Substantia nigra (tissue), 51 donors: ENCODE measurements at places on chromosomes 16 and 17.

DNA sequence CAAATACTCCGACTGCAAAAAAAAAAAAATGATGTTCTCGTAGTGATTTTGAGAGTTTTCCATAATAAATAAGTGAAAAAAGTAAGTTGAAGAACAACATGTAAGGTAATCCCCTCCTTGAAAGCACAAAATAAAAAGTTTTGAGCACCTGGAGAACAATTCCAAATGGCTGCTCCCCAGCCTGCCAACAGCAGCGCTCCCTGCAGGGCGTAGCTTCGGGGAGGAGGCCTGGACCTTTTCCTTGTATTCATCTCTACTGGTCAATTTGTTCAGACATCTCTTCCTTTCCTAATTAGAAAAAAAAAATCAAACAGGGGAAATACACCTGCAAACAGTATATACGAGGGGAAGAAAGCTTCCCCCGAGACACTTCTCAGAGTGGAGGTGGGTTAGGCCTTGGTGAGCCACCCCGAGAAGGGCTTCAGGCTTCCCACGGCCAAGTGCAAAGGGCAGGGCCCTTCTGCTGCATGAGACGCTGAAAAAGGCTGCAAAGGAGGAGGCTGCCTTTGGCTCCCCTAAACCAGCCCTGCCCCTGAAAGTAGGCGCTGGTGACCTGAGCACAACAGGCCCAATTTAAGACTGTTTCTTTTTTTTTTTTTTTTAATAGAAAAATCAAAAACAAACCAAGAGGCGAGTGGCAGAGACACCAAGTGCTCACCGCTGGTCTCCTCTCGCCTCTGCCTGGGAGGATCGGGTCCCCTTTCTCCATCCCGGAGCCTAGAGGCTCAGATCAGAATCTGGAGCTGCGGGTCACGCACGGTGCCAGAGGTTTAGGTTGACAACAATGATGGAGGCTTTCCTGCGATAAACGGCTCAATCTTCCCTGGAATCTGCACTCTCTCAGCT lies 193.1 kb upstream of the FOXF1 start:
- DNase-seq, result no peak

- DNase-seq, result no peak
Measured at GRCh38 chr17:59439741-59440211, 108.3 kb downstream of the YPEL2 start.

DNA sequence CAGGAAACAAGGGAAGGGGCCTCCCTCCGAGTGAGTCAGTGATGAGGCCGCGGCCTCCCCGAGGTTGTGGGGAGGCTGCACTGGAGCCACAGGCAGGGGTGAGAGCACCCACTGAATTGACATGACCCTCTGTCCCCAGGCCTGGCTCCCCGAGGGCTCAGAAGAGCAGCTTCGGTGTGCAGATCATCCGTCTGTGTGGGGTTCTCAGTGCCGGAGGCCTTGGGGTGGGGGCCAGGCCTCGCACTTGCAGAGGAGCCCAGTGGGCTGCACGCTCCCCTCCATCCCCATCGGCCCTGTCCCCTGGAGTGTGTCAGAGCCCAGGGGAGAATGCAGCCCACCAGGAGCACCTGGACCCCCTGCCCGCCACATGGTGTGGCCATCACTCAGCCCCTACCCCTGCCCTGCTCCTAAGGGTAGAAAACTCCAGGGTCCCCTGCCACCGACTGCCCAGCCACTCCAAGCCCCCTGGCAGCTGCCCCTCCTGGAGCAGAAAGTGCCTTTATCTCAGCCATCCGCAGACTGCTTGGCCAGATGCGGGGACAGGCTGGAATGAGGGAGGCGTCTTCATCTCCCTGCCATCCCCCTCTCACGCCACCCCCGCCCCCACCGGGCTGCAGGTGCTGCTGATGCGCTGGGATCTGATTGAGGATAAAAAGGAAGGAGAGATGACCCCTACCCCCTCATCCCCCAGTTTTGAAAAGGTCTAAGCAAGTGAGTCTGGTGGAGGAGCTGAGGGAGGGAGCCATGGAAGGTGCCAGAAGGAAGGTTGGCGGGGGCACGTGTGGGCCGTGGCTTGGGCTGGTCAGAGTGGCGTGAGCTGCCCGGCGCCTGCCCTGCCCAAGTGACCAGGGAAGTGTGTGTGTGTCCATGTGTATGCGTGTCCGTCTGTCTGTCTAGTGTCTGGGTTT lies 358.3 kb downstream of the SEC14L1 start:
- DNase-seq, result no peak

DNA sequence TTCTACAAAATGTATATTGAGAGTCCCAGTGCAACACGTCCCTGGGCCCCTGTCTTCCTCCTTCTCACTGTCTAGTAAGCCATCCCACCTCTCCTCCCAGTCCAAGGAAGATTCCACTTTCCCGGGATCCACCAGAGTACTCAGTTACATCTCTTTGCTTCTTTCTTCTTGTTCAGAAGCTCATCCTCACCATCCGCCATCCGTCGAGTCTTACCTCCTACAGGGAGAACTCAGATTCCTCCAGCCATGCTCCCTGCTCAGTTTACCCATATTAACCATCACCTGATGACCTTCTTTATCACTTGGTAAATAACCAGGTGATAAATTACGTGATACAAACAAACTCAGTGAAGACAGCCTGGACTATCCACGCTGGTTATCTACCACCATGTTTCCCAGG lies 57.1 kb downstream of the CYTH1 start:
- DNase-seq, result no peak

GRCh38 chr16:2776500-2777139 lies 460 bp downstream of the ELOB start:
- DNase-seq, result no peak

DNA sequence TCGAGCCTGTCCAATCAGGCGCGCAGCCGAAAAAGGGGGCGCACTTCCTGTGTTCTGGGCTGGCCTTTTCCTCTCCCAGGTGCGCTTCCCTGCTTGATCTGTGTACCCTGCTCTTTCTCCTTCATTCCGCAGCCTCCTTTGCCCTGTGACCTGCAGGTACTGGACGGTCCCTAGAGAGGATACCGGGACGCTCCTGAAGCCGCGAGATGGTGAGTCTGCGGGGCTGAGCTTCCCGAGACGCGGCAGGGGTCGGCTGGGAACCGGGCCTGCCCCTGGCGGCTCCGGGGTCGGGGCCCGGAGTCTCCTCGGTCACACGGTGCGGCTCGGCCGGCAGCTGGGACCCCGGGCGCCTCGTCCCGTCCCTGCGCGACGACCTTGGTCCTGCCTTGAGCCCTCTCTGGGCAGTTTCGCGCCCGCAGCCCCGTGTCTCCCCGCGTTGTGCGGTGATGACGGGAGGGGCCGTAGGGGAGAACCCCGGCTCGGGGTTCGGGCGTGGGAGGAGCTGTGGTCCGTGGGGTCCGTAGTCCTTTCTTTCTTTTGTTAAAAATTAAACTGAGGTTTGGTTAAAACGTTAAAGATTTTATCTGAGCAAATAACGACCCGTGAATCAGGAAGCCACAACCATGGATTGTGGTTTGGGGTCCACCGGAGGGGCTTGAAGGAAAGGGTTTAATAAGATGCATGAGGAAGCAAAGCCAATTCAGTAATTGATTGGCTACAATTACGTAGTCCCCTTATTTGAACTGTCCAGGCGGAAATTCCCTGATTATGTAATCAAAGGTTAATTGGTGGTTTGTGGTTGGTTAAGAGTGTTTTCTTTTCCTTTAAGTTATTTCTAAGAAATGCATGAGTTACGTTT lies 172.8 kb upstream of the ZNF267 start:
- DNase-seq, result no peak

- DNase-seq, result no peak
Measured at GRCh38 chr16:17499223-17499902, 28.6 kb upstream of the XYLT1 start.

DNA sequence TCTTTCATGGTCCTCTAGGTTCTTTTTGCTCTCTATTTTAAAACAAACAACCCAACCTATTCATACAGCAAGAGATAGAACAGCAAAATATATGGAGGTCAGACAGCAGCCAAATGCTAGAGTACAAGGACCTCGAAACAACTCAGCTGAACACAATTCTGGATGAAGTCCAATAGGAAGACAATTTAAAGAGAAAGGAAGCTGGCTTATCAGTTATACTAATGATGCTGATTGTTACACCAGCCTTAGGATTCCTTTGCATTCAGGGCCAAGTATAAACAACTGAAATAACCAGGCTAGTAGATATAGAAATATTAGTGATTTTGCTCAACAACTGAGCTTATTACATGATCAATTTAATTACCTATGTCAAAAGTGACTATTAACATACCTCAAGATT lies 2.5 kb downstream of the SSH2 start:
- no peak for DNase-seq

DNA sequence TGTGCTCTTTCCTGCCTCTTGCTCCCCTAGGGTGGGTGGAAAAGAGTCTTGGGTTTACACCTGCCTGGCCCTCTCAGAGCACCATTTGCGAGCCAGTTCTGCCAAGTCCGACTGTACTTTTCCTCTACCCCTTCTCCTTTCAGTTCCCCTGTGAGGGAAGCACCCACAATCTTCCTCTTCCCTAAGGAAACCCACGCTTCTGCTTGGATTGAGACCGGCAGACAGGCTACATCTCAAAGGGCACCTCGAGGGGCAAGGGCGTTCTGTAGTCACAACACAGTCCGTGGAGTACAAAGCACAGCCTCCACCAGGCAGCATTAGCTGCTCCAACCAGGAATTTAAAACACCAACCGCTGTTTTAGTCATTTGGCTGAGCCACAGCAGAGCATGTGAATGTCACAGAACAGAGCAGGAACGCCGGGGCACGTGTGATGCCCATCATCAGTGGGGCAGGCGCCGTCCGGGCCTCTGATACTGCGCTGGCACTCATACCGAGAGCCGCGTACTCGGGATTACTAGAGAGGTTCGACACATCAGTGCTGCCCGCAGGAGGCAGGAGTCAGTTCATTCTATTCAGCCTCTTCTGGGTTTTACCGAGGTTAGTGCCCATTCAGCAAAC lies 13.7 kb upstream of the MNT start:
- DNase-seq, result no peak

DNA sequence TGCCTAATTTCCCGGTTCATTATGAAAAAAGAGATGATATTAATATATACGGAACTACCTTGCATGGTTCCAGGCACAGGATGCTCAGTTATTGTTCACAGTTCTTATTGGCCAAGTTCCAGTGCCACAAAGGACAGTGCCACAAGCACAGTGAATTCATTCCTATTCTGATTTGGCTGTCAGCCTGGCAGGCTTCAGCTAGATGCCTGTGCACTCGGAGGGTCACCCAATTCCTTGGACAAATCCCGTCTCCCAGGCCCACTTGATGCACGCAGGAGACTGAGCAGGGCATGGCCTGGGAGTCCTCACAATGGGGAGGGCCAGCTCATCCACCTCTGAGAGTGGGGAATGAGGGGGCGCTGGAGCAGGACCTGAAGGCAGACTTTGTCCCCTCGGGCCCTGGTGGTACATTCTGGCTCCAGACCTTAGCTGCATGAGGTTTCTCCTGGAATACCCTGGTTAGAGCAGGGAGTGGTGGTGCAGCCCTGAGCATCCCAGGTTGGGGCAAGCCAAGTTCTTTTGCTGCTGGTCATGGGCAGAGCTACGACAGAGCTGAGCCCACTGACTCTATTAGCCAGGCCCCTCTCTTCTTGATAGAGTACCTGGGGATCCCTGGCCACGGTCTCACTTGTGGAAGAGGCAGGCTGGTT lies 41.4 kb downstream of the MIS12 start:
- no peak for DNase-seq

DNA sequence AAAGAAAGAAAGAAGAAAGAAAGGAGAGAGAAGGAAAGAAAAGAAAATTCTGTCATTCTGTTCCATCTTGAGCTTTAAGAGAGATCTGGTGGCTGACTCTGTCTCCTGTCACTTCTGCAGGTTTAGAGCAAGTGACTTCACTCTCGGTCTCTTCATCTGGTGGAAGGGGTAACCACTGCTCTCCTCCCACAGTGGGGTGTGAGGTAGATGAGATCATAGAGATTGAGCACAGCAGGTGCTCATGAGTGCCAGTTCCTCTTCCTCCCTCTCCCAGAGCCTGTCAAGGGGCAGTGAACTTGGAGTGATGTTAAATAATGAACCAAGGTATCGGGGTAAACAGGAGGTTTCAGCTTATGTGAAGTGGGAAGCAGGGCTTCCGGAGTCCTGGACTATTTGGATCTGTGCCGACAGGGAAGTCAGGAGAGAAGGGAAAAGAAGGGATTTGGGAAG lies 47.7 kb downstream of the BEAN1 start:
- DNase-seq, result no peak

DNA sequence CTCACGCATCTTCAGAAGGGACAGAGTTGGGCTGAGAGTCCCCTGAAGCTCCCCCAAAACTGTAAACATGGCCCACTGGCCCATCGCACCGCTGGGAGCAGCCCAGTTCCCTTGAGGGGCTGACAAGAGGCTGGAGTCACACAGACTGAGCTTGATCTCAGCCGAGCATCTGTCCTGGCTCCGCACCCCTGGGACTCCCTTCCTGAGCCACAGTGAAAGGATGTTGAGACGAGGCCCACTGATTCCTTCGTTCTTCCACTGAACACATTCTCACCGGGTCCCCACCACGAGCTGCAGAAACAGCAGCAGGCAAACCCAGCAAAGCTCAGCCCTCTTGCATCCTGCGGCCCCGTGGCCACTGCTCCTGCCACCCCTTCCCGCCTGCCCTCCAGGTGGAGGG lies 145.9 kb upstream of the CIBAR2 start:
- DNase-seq, result no peak

DNA sequence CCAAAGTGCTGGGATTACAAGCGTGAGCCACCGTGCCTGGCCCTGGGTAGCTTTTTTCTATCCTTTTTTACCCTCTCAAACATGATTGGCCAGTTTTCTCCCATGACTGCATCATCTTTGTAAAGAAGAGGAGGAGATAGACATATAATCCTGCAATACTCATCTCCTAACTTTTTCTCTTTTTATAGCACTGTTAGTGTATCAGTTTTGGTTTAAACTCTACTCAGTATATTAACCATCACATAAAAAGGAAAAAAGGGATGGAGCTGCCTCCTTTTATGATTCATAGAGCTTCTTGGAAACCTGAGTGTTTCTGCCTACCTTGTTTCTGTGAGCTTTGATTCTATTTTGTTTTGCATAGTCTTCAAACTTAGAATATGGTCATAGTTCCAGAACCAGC lies 12.0 kb upstream of the TMEM106A start:
- no peak for DNase-seq

DNA sequence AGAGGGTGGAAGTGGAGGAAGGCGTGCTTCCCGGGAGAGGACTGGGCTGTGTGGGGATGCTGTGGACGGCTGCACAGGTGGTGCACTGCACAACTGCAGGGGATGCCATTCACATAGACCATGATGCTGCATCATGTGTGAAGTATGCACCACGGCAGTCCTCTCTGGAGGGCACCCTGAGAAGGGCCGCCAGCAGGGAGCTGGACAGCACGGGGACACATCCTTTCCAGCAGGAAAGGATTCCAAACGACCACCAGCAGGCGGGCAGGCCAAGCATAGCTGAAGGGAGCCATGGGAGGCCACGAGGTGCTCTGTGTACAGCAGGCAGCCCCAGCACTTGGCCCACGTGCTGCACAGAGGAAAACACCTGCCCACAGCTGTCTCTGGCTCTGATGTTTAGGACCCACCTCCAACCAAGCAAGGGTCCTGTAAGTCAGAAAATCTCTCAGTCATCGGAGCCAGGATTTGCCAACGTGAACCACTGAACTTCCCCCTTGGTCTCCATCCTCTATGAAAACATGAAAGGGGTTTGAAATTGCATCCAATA lies 10.1 kb downstream of the ACTG1 start:
- no peak for DNase-seq

GRCh38 chr16:24150282-24150681 lies 105.9 kb upstream of the CACNG3 start:
- no peak for DNase-seq

GRCh38 chr17:71850812-71851211 lies 270.0 kb upstream of the SOX9 start:
- no peak for DNase-seq
